Stimulated activated CD8-positive, alpha-beta memory T cell treated with anti-CD3 and anti-CD28 coated beads, Interleukin-7, amount 100 ng/mL, for 24 hours (primary cell): ENCODE measurements at places on chromosomes 12 and 14.

- DNase-seq: peak; percentile 28
Measured at GRCh38 chr14:20469890-20470602, 840 bp downstream of the PNP start.

GRCh38 chr14:76499399-76499798 lies 123.5 kb downstream of the ESRRB start:
- DNase-seq: no peak

- DNase-seq: no peak
Measured at GRCh38 chr12:84738481-84738972, 174.1 kb downstream of the SLC6A15 start.

DNA sequence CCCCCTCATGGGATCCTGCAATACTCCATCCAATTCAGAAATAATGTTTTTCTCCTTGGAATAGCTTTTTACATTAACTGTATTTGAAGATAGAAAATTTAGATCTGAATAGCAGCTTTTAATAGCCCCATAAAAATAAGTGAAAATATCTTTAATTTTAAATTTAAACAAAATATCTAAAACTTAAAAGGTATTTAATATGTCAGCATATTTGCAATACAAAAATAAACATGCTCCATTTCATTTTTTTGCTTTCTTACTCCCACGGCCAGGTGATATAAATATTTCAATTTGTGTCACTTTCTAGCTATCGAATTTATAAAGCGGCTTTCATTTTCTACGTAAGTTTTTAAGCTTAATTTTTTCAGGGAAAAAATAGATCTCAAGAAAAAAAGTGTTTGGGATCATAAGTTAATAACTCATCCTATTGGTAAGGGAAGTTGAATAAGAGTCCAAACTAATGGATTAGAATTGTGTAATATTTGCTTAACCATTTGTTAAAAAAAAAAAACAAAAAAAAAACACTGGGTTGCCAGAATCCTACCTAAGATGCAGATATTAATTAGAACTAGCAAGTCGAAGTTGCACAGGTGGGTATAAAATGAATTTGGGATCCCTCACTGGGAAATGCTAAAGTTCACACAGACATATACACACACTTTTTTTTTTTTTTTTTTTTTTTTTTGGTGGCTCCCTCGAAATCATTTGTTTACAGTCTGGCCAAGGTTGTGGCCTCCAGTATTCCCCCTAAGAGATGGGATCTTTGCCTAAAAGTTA lies 47.6 kb downstream of the PPP2R5C start:
- DNase-seq: no peak

DNA sequence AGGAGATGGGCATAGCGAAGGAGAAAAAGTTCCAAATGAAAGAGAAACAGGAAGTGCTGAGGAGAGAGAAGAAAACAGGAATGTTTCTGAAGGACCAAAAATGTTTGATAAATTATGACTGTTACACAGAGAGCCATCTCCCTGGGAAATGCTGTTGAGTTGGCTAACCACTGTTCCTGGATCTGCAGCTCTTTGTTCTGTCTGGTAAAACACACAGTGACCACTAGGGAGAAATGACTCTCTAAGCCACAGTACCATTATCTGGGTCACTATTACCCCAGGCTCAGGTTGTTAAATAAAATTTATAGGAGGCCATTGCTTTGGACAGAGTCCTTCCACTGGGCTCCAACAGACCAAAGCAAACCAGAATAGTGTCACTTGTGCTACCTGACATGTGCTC lies 219.3 kb downstream of the CRADD start:
- no peak for DNase-seq

DNA sequence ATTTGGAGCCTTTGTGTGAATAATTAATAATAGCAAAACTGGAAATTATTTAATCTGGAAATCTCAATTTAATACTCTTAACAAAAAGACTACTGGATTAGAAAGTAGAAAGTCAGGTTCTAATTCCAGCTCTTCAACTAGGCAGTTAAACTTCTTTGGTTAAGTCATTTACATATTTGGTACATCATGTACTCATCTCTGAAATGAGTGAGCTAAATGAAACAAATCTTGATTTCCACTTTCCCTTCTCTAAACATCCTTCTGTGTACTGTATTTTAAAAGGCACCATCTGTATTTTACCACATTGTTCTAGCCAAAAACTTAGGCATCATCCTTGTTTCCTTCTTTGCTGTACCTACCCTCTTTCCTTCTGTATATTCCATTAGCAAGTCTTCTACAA lies 26.9 kb downstream of the CRADD start:
- DNase-seq: no peak

DNA sequence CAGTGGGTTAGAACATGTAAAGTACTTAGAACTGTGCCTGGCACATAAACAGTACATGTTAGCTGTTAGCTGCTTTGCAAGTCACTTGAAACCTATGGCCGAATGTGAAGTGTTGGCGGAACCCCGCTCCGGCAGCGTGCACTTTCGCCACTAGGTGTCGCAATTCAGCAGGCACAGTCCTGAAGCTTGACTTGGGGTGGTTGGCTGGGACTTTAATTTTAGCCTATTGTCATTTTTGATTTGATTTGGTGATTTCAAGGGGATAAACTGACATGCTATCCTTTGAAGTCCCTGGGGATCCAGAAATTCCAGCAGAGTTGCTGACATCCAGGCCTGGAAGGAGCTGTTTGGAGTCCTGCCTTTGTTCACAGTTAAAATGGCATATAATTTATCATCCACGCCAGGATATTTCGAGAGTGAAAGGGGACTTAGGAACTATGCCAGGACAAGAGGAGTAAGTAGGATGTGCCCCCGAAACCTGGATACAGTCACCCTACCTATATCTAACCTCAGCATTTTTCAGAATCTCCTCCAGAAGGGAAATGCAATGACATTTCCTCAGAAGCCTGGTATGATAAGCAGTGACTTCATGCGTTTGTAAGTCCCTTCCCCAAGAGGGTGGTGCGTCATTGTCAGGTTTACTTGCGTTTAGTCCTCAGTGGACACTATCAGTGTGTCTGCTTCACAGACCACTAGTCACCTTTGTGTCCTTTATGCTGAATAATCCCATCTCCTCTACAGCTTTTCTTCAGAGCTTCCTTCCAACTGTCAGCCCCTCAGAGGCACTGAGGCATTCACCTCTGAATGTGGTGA lies 3.5 kb upstream of the TSPAN9 start:
- peak; percentile 69 for DNase-seq

DNA sequence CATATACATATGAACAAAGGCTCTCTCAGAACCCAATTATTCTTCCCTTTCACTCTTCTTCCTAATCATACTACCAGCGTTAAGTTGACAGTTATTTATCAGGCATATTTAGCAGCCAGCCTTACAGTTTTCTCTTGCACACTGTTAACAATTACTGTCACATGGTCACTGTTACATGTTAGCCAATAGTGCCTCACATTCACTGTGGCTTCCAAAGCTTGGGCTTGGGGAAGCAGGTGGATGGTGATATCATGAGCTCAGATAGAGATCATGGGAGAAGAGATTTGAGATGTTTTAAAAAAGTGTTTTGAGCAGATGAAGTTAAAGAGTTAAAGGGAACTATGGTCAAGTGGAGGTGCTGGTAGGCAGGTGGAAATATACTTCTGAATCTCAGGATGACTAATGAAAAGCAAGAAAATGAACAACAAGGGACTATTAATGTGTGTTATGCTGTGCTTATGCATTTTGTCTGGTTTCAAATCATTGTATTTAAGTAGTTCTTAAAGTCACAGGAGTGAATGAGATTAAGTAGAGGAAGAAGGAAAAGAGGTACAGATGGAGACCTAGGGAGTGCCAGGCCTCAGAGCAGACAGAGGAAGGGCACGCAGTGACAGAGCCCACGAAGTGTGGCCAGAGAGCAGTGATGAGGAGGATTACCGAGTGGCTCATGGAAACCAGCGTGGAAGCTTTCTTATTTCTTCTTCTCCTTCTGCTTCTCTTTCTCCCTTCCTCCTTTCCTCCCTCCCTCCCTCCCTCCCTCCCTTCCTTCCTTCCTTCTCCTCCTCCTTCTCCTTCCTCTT lies 39.6 kb downstream of the BICD1 start:
- no peak for DNase-seq

- no peak for DNase-seq
Measured at GRCh38 chr14:19917243-19917642, 3.2 kb upstream of the OR4K5 start.

DNA sequence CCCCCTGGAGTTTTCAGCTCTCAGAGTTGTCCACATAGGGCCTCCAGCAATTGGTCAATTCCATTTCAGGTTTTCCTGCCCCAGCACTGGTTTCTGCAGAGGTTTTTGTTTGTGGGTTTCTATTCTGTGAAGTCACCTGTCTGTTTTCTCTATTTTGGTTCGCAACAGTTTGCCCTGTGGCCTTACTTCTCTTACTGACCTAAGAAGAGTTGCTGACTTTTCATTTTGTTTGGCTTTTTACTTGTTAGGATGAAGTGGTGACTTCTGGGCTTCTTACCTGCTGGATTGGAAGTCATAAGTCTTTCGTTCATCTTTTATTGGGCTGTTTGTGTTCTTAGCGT lies 196.4 kb upstream of the PARP11 start:
- DNase-seq: no peak

- DNase-seq: no peak
Measured at GRCh38 chr12:14846876-14847580, 3.7 kb upstream of the ART4 start.

GRCh38 chr14:26599291-26599690 lies 1.5 kb upstream of the NOVA1 start:
- DNase-seq: no peak

- DNase-seq: no peak
Measured at GRCh38 chr12:79964100-79964627, 29.3 kb upstream of the PPP1R12A start.

DNA sequence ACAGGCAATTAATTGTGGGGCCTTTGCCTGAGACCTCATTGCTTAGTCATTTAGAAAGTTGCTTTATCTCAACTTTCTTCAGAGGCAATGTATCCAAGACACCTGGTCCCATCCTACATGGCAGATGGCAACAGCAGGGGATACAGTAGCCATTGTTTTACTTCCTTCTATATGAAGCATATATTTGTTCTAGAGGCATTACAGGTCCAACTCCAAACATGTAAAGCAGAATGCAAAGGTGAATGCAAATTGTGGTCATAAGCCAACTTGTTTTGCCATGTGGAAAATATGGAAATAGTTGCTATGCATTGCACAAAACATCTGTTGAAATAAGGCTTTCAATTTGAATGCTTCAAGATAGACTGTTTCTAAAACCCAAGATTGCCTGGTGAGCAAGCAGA lies 109.8 kb upstream of the BCAT1 start:
- no peak for DNase-seq

GRCh38 chr14:95227279-95227860 lies 70.0 kb upstream of the DICER1 start:
- DNase-seq: no peak

DNA sequence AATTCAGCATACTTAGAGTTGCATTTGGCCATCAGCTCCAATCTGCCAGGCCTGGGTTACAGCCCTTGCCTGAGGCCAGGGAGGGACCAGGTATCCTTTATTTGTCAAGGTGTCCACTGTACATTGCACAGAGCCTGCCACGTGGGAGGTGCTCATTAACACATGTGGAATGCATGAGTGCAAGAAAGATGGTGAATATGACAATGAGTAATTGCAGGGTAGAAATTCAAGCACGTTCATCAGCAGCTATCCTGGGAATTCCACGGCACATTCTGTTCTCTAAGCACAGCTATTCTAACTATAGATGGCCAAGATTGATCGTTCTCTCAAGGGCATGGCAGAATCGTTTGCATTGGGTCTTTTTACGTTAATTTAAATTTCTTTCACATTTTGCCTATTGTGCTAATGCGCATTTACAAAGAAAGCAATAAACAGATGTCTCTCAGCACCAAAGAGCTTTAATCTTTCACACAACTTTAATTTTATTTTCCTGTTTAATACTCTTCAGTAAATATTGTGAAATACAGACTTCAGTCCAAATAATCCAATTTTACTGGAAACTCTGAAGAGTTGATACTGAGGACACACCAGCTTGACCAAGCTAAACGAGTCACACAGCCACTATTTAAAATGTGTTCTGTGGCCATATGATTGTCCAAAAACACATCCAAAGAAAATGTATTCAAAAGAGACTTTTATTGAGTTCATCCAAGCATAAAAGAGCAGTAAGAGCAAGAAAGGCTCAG lies 1025.7 kb upstream of the TMEM132C start:
- DNase-seq: no peak

- no peak for DNase-seq
Measured at GRCh38 chr12:40232602-40233001, 7.8 kb downstream of the LRRK2 start.

DNA sequence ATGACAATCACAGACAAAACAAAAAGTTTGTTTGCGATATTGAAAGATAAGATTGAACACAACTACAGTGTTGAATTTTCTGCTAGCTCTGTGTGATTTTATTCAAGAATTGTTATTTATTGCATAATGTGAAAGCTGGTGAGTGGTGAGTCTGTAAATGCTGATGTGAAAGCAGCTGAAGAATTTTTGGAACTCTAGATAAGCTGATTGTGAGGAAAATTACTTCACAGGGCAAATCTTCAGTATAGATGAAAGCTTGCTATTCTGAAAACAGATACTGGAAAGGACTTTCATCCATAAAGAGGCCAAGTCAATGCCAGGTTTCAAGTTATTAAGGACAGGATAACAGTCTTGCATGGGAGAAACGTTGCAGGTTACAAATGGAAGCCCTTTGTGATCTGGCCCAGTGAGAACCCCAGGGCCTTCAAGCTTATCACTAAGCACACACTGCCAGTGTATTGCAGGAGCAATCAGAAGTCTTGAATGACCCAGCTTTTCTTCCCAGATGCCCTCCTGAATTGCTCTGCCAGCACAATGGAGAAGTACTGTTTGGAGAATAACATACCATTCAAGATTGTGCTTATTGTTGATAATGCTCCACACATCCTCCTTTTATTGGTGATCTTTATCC lies 153.7 kb downstream of the PCNX1 start:
- no peak for DNase-seq

DNA sequence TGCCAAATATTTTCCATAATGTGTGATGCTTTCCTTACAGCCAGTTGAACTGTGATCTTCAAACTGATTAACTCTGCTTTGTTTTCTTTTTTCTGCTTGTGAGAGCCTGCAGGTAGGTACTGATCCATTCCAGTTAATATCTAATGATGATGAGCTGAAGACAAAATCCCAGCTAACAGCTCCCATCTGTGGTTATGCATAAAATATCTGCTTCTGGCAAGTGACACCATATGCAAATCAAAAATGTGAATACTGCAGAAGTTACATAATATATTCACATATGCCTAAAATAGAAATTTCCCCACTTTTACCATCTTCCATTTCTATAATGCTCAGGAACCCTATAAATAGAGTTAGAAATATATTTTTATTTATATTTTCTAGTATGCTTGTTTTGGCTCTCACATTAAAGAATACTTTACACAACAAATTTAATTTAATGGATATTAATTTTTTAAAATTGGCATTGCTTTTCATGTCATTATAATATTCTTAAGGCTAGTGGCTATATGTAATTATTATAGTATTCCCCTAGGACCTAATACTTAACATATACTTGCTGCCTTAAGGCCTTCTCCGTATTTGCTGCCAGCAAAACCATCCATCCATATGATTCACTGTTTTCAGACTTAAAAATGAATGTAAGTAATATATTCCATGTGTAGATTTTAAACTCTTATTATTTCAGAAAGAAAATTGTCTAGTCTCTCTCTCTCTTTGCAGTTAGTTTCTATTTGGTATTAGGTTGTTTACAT lies 83.8 kb downstream of the CCER1 start:
- no peak for DNase-seq

GRCh38 chr12:123006977-123007376 lies 26.5 kb downstream of the ARL6IP4 start:
- DNase-seq: no peak
